ENCODE measurements at places on chromosomes 4 and X.
A peak's percentile ranks its signal among the peaks of the same experiment; 100 is the strongest.

- DNase-seq: no peak
Measured at GRCh38 chr4:15912961-15913630, 25.4 kb downstream of the FGFBP1 start.

- no peak for DNase-seq
Measured at GRCh38 chr4:98166025-98166730, 22.9 kb upstream of the STPG2 start.

- no peak for DNase-seq
Measured at GRCh38 chr4:75555294-75556164, at the start of gene ODAPH. TSS of gene ODAPH (plus strand) at chr4:75556066. CDS start at chr4:75556083, 17 bp downstream.

- DNase-seq: no peak
Measured at GRCh38 chrX:19544693-19545305, 29.5 kb upstream of the MAP3K15 start.

GRCh38 chr4:75710246-75710645 is 14.1 kb upstream of the USO1 start:
- DNase-seq: no peak

DNA sequence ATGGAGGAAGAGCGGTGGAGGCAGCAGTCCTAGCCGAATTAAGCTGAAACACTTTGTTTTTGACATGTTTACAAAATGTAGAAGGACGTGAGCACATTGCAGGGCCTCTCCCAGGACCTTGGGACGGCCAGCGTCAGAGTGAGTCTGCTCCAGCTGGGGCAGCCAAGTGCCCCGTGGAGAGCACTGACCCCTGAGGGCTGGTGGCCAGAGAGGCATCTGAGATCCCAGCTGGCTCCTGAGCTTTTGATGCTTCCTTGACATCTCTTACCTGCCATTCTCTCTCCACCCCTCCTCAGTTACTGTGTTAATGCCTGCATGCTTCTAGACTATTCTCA is 24.7 kb downstream of the NAT8L start:
- no peak for DNase-seq

DNA sequence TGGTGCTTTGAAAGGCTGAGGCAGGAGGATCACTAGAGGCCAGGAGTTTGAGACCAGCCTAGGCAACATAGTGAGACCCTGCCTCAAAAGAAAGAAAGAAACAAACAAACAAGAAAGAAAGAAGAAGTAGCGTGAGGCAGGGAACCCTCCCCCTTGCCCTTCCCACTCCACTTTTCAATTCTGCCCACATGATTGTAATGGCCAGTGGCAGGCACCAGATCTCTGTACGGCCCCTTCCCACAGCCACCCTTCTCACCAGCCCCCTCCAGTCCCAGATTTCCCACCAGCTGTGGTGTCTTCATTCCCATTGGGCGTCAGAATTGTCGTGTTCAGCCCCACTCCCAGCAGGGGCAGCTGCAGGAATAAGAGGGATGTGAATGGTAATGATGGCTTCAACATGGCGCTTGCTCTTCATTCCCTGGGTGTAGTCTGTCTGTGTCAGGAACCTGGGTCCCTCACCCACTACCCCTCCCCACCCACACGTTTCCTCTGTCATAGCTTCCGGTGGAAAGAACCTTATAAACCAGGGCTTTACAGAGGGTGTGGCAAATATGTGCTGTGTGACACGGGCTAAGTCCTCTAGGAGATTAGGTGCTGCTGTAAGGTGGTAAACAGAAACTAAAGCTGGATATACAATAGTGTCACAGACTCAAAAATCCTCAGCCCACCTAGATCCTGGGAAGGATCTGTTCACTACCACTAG is at the start of gene IL2RG:
IL2RG (minus strand) TSS at position 437 of the 703 bp plus-strand sequence; CDS start at position 399, 38 bp downstream.
- no peak for DNase-seq

DNA sequence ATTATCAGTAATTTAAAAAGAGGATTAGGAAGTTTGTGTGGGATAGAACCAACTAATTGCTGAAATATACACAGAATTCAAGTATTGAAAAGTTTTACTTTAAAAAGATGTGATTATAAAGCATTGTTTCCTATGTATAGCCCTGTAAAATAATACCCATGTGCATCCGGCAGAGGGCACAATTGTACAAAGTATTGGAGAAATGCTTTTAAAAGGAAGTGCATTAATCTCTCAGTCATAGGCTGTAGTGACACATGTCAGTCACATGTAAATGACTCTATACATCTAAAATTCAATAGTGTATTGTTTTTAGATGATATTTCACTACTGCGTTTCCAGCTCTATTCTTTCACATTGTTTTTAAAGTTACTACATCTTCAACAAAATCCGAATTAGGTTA is 9.7 kb upstream of the GEMIN8 start:
- no peak for DNase-seq

DNA sequence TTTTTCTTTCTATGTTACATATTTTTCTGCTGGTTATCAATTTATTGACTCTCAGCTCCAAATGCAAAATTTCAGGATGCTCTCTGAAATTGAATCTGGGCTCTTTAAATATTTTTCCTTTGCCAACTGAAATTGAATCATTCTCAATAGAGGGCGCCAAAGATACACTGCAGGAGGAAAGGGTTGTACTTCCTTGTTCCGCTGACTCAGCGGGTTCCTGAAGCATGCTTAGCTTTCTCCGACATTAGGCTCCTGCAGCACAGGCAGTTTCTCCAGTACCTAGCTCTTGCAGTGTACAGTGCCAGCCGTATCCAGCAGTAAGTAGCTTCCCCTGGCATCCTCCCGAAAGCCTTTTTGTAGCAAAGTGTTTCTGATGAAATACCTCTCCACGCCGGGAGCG is 28.8 kb upstream of the CFAP47 start:
- peak; percentile 26 for DNase-seq

GRCh38 chrX:83416273-83416672 is 91.8 kb upstream of the POU3F4 start:
- no peak for DNase-seq

- DNase-seq: no peak
Measured at GRCh38 chr4:74534936-74535335, 90.0 kb downstream of the AREG start.

DNA sequence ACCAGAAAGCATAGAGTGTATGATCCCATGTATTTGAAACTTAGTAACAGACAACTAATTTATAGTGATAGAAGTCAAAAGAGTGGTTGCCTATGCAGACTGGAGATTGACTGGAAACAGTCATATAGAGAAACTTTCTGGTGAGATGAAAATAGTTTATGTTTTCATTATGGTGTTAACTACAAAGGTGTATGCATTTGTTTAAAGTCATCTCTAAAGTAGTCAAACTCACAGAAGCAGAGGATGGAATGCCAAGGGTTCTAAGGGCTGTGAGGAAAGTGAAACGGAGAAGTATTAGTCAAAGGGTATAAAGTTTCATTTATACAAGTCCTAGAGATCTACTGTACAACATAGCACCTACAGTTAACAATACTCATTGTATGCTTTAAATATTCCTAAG is 45.8 kb downstream of the ENOX2 start:
- DNase-seq: no peak

DNA sequence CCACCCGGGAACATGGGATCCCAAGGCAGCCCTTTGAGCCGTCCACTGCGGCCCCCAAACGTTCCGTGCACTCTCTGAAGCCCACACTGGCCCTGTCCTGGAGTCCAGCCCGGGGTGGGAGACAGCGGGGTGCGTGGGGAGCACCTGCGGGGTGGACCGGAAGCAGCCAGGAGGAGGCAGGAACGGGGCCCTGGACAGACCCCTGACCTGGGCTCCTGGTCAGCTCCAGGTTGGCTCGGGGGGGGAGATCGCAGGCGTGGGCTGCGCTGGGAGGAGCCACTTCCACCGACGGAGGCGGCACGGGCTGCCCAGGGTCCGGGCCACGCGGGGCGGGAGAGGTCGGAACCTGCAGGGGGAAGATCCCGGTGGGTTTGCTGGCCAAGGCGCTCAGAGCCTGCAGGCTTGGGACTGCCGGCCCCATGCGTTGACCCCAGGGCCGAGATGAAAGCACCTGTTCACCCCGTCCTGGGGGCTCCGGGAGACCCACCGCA is 5.7 kb upstream of the PLCXD1 start:
- no peak for DNase-seq

DNA sequence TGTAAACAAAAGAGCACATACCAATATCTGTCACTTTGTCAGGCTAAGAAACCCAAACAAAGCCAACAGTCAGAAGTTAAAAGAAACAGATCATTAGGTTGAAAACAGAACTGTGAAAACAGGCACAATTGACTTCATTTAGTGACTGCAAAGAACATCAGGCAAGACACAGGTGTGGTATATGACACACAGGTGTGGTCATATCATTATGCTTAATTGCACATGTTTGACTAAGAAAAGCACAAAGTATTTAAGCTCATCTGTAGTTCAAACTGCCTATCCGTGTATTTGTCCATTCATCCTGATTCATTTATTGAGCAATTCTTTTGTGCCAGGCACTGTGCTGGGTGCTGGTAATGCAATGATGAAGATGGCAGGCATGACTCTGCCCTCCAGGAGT is 150.7 kb downstream of the DEFB131A start:
- no peak for DNase-seq

DNA sequence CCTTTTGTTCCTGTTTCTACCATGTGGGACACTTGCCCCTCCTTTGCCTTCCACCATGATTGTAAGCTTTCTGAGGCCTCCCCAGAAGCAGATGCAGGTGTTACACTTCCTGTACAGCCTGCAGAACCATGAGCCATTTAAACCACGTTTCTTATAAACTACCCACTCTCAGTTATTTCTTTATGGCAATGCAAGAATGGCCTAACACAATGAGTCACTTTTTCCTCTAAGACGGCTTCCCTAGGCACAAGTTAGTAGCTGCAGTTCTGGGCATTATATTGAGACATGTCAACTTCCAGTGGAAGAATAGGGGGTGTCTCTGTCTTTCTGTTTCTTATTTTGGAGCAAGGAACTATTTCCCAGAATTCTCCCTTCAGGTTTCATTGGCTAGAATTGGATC is 32.9 kb upstream of the DIPK2B start:
- no peak for DNase-seq

DNA sequence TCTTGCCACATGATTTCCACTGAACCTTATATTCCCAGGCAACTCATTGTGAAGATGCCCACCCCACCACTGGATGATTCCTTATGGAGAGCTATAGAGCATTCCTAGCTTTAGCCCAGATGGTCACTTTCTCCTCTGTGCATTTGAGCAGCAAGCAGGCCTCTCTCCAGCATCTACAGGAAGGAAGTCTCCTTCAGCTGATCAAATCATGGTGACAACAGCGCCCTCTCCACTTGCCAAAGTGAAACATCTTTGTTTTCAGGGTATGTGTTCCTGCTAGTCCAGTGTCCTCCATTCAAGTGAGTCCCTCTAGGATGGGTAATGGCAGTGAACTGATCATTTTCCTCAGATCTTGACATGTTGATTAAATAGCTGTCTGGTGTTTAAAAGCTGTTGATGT is 10.9 kb upstream of the SYTL5 start:
- no peak for DNase-seq

DNA sequence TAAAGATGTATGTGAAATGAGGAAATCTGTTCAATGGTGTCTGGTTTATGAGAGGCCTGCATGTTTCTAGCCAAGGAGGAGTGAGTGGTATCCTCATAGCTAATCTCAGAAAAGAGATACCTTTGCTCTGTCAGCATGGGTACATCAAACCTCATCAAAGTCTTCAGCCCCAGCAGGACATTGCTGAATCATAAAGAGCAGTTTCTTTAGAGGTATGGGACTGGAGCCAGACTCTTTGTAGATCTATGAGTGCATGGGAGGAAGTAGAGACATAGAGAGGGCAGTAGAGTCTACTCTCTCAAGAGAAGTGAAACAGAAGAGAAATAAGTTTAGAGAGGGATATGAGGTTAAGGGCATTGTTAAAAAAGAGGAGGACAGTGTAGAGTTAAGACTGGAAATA is 1950.9 kb downstream of the ARAP2 start:
- no peak for DNase-seq

DNA sequence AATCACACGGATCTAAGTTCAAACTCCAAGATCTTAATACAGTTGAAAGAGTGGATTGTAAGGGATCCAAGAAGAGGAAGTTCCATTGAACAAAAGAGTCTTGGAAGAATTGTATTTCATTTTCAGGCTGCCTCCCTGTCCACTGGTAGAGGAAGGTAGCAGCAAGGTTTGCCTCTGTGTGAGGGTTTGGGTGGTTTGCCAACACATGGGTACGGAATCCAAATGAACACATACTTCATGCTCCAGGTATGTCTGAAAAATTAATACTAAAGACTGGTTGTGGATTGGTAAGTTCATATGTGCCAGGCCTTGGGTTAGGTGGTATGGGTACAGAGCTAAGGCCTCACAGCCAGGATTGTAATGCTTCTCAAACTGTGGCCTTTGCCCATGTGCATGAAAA is 523.6 kb upstream of the BOD1L1 start:
- DNase-seq: no peak

- DNase-seq: no peak
Measured at GRCh38 chrX:117538178-117539089, 578.2 kb downstream of the KLHL13 start.

DNA sequence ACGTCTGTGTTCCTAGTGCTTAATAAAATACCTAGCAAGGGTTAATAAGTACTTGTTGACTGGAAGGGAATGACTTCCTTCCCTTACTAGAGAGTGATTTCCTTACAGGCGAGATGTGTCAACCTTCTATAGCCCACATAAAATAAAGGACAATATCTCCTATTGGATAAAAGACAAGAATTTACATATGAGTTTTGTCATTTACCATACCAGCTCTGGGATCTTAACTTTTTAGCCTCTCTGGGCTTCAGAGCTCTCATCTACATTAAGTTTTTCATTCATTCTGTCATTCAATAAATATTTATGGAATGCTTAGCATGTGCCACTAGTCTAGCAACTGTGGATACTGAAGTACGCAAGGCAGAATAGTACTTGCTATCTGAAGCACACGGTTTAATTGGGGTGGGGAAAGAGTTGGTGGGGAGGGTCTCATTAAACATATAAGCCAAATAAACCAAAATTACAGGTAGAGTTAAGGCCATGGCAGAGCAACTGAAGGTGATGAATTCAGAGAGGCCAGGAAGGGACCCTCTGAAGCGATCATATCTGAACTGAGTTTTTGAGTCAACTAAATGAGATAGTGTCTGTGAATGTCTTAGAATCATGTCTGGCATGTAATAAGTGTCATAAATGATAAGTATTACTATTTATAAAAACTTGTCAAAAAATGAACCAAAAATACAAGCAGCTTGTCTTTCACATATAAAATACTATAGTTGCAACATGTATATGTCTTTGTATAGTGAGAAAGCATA is 91.6 kb upstream of the BMP2K start:
- no peak for DNase-seq

DNA sequence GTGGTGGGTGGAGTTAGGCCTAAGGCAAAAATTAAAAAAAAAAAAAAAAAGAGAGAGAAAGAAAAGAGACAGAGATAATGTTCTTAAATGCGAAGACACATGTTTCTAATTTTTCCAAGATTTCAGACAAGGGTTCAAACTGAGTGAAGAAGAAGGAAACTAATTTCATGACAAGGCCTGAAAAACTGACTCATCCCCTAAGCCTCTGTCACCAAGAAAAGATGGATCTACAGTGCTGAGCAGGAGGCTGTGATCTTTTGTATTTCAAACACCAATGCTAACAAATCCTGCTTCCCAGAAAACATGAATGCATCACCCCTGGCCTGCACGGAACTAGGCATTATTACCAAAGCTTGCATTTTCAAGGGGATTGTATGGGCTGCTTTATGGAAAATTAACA is 75.3 kb downstream of the PPARGC1A start:
- DNase-seq: no peak
